Activated T-cell treated with anti-CD3 and anti-CD28 coated beads, Interleukin-2, amount 50 U/mL, for 24 hours (primary cell): ENCODE measurements at places on chromosomes 2 and 18.

DNA sequence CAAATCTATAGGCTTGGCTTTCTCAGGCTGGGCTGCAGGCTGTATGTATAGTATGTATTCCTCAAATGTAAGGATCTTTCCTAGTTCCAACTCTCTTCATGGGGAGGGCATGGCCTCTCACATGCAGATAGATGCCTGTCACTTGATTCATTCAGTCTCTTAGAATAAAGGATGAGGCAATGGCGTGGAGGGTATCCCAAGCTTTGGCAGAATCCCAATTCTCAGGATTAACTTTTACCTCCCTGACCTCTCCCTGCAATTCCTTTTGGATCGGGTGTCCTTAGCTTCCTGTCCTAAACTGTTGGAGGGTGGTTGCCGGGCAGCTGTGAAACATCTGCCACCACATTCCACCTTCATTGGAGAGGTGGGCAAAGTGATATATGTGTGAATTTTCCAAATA, 80.3 kb downstream of the INSIG2 start:
- DNase-seq: no peak

DNA sequence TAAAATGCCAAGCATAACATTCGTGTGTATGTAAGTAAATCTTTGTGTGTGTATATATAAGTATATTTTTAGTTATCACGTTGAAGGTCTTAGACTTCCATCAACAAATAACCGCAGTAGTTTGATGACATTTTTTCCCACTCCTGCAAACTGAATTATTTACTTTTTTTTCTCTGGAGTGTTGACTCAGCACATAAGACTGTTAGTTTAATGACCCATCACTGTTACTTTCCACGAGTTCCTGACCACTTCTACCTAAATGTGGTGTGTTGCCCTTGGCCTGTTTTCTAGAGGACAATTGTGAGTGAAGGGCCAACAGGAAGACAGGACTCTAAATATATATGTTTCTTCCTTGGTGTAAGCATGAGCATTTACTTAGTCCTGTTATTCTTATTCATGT, 71.3 kb upstream of the TXNDC2 start:
- no peak for DNase-seq

- DNase-seq: no peak
Observed at GRCh38 chr2:36351736-36352349, 3.7 kb upstream of the CRIM1 start.

DNA sequence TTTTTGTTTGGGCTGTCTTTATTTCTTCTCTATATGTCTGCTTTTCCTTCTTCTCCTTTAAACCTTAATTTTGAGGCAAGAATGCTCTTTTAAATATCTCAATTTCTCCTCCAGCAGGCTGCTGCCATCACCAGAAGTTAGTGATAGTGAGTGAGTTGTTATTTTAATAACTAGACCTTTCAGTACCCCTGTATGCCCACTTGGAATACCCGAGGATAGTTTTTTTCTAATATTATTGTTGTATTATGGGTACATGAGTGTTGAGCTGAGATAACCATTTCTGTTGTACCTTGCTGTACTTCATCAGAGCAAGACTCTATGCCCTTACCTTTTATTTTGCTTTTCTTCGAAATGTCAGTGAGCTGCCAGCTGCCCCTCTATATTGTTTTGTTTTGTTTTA, 50.1 kb downstream of the PPM1B start:
- no peak for DNase-seq

GRCh38 chr2:222946700-222947287, 86.0 kb downstream of the ACSL3 start:
- DNase-seq: no peak

- DNase-seq: peak; percentile 69
Observed at GRCh38 chr2:240568678-240569522, 616 bp downstream of the RNPEPL1 start.

- DNase-seq: no peak
Observed at GRCh38 chr2:55932843-55933242, 9.3 kb upstream of the EFEMP1 start.

DNA sequence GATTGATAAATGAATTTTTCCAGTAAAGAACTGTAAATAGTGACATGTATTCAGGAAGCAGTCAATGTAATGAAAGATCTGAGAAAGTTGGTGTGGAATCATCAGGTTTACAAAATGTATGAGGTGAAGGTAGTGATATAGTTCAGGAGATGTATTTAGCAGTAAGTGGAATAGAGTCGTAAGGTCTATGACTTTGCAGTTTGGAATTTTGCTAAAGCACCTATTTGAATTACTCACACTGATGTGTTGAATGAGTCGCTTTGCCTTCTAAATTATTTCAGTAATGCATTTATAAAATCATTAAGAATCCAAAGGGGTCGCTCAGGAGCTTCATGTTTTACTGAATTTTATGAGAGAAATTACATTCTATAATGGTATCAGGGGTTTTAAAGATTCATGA, 713.7 kb downstream of the DSC3 start:
- DNase-seq: no peak

GRCh38 chr2:120105360-120105759, 92.5 kb downstream of the EPB41L5 start:
- no peak for DNase-seq

GRCh38 chr2:166565501-166565900, 71.5 kb upstream of the SCN7A start:
- no peak for DNase-seq

DNA sequence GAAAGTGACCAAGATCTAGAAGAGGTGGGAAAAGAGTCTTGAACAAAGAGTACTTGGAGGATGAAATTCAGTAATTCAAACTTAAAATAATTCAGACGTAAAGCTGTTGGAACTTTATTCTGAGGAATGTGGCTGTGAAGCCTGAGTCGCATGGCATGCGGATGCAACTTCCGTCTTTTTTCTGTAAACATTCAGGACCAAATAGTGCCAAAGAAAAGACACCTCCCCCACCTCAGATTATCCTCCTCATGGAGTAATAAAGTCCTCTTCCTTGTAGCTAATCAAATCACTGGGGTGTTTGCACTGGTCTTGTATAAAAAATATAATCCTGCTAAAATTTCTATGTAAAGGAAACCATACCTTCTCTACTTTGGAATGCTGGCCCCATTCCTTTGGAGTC, 790.4 kb downstream of the TSN start:
- DNase-seq: no peak

- DNase-seq: no peak
Observed at GRCh38 chr2:236434593-236434992, 135.0 kb upstream of the ACKR3 start.

- no peak for DNase-seq
Observed at GRCh38 chr2:216654528-216655052, 21.4 kb downstream of the IGFBP2 start.

GRCh38 chr18:28541276-28541930, 364.5 kb upstream of the CDH2 start:
- DNase-seq: no peak
